ENCODE measurements at places on chromosomes 4 and X.

DNA sequence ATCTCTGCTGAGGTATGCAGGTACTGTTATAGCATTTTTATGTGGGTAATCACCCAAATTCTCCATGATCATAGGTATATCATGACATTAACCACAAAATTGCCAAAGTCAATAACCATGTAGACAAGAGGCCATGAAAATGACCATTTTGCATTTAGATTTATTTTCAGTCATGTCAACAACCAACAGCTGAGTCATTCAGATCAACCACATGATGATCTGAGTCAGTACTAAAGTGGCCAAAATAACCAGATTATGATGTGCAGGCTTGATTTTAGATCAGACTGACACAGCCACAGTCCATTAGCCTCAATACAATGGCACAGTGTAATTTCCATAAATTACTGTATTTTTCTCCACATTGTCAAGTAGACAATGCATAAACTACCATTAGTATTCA, 240.5 kb downstream of the GRIA3 start:
- DNase-seq = no peak

GRCh38 chr4:186787536-186787935, 63.9 kb upstream of the FAT1 start:
- no peak for DNase-seq

- no peak for DNase-seq
Observed at GRCh38 chr4:27811948-27812347, 951.3 kb downstream of the STIM2 start.

DNA sequence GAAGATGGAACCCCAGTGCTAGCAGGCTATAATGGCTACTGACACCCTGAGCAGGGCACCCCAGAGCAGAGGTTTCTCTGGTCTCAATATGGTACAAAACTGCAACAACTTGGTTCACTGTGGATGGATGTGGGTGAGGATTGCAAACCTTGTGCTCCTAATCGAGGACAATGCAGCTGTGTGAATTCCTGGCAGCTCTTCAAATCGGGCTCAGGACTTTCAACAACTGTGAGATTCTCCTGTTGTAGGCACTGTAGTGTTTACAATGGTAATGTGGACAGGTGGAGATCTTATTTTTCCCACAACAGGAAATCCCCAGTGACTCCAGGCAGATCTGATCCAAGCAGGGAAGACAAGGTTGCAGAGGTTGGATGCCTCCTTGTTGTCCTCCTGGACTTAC, 101.5 kb downstream of the RCHY1 start:
- DNase-seq = no peak

DNA sequence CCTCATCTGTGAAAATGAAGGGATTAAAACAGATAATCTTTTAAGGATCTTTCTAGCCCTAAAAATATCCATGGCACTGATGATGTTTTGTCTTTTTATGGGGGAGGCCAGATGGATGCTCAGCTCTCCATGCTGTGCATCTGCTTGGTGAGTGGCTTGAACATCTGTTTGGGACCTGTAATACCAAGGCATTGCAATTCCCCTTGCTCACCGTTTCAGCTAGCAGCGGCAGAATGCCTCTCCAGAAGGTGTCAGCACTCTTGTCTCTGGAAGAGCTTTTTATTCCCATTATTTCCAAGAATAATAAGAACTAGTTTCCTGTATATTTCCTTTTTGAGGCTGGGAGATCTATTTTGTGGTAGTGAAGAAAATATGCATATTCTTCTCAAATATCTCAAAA, 151.9 kb upstream of the ANK2 start:
- DNase-seq = no peak

DNA sequence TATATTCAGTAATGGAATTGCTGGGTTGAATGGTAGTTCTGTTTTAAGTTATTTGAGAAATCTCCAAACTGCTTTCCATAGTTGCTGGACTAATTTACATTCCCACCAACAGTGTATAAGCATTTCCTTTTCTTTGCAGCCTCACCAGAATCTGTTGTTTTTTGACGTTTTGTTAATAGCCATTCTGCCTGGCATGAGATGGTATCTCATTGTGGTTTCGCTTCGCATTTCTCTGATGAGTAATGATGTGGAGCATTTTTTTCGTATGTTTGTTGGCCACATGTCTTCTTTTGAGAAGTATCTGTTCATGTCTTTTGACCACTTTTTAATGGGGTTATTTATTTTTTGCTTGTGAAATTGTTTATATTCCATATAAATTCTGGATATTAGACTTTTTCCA, 13.6 kb upstream of the MAGED4B start:
- no peak for DNase-seq

- DNase-seq = no peak
Observed at GRCh38 chrX:151875270-151876026, 37.2 kb upstream of the MAGEA4 start.

- no peak for DNase-seq
Observed at GRCh38 chr4:93532234-93532633, 296.3 kb upstream of the ATOH1 start.

GRCh38 chr4:56656346-56656643, 24.8 kb downstream of the HOPX start:
- DNase-seq = peak; percentile 56

DNA sequence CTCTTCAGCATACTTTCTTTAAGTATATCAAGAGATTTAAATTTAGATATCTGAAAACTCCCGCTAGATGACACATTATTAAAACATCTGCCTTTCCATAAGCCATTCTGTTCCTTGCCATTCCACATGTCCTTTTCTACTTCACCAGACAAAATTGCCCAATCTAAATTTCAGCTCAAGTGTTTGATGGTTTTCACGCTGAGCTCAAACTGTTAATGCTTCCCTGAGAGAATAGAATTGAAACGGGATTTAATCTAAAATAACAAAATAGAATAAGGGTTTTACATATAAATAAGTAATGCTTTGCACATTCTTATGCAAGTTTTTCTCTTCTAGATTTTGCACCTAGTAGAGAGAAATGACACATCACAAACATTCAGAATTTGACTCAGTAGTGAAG, 764.5 kb upstream of the TENM3 start:
- DNase-seq = no peak

DNA sequence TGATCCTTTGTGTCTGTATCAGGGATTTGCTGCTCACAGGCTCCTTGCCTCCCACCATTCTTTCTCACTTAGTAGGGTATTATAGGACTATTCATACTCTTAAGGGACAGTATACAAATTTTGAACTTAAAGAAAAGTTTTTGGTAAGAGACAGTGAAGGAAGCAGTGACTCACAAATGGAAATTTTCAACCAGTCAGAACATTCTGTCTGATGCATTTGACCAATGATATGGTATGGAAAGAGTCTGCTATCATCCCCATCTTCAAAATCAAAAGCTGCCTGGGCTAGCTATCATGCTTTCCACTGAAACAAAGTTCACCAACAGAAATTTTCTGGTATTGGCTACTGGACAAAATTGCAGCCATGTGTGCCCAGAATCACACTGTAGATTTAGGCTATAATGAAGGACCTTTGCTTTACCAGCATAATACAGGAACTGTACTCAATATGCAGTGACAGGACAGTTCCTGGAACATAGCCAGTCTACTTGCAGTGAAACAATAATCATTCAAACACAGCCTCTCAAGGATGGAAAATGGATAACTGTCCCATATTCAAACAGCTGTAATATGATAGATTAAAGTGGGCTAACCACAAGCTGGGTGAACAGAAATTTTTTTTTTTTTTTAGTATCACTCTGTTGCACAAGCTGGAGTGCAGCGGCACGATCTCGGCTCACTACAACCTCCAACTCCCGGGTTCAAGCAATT, 109.0 kb upstream of the ACSL4 start:
- DNase-seq = no peak

DNA sequence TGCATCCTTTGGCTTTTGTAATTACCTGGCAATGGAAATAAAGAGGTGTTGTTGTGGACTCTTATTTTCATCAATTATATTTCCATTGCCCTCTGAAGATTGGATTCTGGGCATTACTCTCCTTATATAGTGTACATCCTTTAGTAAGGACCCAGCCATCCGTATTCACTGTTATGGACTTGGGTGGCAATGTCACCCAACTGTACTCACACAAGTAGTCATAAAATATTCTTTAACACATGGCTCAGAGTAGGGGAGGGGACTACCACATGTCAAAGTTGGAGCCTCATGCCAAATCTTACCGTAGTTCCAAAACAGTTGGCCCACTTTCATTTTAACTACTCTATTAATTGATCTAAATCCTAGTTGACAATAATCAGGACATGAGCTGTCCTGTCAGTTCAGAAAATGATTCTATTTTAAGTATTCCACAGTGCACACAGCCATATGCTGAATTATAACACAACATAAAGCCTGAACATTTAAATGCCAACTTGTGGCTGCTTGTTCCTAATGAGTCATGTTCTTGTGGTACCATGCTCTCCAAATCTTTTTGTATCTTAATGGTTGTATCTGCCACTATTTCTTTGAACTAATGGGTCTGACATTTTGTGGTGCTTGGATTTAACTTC, 4.9 kb downstream of the FRAS1 start:
- no peak for DNase-seq

GRCh38 chrX:43953218-43953617, 20.0 kb downstream of the NDP start:
- DNase-seq = no peak

- DNase-seq = no peak
Observed at GRCh38 chrX:138775517-138775916, 64.0 kb upstream of the FGF13 start.

DNA sequence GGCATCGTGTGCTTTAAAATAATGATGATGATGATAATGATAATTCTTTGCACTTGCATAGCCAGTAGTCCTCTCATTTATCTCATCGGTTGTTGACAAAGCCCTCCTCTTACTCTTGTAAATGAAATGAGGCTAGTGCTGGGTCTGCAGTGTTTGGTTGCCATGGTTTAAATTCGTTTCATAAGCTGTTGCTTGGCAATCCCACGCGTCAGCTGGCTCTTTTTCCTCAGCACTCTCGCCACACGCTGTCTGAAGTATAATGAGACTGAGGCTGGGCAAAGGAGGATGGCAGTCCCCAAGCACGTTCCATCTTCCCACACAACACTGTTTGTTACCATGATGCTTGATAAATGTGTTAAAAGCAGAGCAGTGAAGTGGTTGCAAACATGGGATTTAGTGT, 15.5 kb downstream of the PAGE4 start:
- DNase-seq = no peak

- no peak for DNase-seq
Observed at GRCh38 chrX:12945494-12945893, 29.4 kb upstream of the TMSB4X start.

DNA sequence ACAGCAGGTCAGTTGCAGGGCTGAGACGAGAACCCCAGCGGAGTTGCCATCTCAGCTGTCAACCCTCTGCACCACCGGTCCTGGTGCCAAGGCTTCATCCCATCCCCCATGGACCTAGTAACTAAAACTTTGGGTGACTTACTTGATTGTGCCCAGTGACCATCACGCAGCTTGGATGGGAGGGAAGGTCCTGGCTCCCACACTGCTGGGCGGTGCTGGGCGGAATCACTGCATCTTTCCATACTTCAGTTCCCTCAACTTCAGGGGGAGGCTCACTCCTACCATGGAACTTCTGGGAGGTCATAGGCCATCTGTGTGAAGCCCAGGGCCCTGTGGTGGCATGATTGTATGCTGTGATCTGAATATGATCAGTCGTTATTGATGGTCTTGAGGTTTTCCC, 26.2 kb upstream of the JAKMIP1 start:
- no peak for DNase-seq
